ENCODE measurements at places on chromosomes 3 and 15.

DNA sequence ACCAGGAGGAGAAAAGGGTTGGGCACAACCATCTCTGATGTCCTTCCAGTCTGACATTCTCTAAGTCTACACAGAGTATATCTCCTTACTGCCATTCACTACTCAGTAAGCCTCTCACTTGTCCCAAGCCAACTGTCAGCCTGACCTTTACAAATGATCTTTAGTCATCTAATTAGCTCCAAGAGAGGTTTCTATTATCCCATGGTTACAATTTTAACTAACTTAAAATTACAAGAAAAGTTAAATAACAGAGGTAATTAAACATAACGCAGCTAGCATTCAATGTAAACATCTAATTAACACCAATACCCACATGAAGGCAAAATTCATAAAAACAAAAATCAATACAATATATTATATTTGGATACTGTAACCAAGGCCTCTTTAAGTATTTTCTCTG is 126.9 kb downstream of the LSAMP start:
- DNase-seq = no peak

DNA sequence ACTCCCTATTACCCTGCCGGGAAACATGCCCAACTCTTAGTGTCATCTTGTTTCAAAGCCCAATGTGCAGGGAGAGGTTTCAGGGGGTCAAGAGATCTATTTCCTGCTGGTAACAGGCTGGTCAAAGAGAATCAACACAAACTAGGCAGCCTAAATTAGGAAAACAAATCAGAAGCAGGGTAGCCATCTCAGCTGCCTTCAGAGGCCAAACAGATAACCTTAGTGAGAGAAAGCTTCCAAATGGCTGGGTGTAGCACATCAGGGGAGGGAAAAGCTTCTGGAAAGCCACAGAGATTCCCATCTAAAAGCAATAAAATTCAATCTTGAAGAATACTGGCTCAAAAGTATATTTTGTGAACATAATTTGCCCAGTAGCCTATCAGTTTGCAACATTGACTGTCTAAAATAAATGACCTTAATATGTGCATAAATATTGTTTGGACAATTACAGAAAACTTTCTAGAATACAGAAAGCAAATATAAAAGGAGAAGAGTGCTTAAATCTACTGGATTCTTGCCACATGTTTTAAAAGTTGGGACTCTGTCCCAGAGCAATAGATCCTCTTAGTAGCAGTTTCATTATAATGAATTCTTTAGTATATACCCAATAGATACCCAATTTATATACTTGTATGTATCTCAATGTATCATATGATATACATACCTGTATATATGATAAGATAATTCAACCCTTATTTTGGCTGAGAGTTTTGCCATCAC is 371.9 kb upstream of the RARB start:
- no peak for DNase-seq

GRCh38 chr15:72116731-72117485 is 1.0 kb downstream of the MYO9A start:
- peak; percentile 42 for DNase-seq

GRCh38 chr15:100169615-100170290 is 172.0 kb downstream of the ADAMTS17 start:
- DNase-seq = no peak

GRCh38 chr3:128698211-128699047 is 27.6 kb upstream of the RAB7A start:
- DNase-seq = peak; percentile 29
